Activated naive CD4-positive, alpha-beta T cell (primary cell): ENCODE measurements at places on chromosomes 11 and 22.

DNA sequence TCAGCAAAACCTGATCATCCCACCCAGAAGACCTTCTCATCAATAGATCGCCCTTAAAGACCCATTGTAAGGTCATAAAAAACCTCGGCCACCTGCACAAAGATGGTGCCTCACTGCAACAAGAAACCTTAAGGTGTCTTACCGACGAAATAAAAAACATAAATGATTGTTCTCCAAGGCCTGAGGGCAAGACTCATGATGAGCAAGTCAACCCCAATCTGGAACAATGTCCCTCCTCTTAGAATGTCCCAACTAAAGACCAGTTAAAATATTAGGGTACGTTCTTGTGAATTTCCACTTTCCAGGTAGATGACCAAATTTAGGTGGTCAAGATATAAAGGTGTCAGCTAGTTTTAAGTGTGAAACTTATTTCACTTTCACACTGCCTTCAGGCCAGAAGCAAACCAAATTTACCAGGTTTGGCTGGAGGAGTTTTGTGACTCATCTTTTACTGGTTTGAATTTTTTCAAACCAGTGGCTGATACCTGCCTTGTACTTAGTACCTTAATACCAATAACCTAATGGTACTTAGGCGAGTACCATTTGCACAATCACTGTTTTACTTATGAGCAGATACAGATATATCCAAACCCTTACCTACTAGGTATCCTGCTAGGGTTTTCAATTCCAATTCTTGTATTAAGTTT is 14.9 kb downstream of the KDELR3 start:
- no peak for DNase-seq

GRCh38 chr22:22395245-22395644 is 113.3 kb downstream of the ZNF280B start:
- no peak for DNase-seq

- no peak for DNase-seq
These were observed 812 bp downstream of the JAM3 start for GRCh38 chr11:134069426-134070341.

DNA sequence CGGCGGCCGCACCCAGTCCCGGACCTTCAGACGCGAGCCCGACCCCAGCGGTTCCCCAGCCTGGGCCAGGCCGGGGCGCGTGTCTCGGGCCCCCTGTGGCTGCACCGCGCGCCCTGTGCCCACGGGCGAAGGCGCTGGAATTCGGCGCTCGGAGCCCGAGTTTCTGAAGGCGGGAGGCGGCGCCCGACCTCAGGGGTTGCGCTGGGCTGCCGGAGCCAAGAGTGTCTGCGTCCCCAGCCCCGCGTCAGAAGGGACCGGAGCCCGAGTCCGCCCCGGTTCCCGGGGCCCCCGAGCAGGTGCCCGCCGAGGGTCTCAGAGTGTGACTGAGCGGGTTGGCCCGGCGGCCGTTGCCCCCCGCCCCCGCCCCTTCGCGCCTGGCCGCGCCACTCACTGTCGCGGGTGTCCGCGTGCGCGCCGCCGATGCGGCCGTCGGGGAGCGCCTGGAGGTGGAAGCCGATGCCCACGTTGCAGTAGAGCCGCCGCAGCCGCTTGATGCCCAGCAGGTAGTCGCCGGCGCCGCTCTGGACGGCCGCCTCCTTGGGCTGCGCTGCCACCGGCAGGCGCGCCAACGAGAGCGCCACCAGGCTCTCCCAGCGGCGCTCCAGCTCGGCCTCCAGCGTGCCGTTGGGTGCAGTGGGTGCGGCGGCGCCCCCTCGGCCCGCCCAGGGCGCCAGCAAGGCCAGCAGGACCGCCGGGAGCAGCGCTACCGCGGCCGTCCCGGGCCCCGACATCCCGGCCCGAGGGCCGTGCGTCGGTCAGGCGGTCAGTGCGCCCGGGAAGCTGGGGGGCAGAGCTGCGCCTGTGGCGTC is 583 bp downstream of the FGF4 start:
- no peak for DNase-seq

- no peak for DNase-seq
These were observed 18.1 kb downstream of the PPP6R2 start for GRCh38 chr22:50361222-50361621.

DNA sequence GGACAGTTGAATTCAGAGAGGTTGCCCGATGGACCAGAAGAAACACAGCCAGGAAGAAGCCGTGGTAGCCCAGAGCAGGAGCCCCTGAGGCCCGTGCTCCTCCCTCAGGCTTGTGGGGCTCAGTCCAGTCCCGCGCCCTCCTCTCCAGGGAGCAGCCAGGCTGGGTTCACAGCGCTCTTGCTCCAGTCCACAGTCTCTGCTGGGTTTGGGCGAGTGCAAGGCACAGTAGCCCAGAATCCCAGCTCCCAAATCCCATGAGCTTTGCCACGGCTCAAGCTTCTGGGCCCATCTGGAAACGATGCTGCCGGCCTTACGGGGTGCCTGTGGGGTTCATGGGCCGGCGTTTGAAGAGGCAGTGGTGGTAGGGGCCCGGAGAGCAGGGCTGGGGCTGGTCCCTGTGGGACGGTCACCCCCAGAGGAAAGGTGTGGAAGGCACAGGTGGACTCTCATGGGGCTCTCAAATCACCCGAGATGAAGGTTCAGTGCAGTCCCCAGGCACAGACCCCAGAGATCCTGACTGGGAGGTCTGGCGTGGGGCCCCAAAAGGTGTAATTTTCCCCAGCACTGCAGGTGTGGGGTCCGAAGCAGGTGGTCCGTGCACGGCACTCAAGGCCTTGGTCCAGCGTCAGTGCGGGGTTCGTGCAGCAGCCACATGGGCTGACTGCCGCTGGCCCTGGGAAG is 30.6 kb upstream of the ATXN10 start:
- DNase-seq, result no peak

DNA sequence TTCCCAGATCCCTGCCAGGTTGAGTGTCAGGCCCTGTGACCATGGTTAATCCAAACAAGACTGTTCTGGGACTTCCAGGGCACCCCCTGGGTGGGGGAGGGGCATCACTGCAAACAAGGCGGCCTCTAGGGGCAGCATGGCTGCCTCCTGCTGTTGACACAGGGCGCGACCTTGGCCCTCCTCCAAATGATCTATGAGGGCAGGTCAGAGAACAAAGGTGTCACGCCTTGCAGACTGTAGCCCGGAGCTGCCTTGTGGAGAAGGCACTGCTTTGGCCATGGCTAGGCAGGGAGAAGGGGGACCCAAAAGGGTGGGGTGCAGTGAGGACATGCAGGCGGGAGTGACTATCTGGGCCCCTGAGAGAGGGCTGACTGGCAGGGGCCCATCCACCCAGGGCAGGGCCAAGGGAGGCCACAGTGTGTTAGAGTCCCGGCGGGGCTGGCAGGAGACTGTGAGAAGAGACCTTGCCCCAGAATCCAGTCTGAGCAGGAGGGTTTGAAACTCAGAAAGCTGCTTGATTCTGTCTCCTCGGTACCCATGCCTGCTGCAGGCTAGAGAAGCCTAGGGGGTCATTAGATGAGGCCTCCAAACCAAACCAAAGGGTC is 35.6 kb downstream of the KCNC1 start:
- DNase-seq, result no peak

- DNase-seq, result no peak
These were observed 38.2 kb downstream of the ZNRF3 start for GRCh38 chr22:28921585-28921879.
